ENCODE measurements at places on chromosomes 1 and 21.

GRCh38 chr1:153355445-153356071 lies 2.1 kb upstream of the S100A9 start:
- peak; percentile 21 for DNase-seq

GRCh38 chr1:204633665-204634064 lies 51.9 kb downstream of the LRRN2 start:
- no peak for DNase-seq

- no peak for DNase-seq
These were observed 3.5 kb downstream of the FCRL3 start for GRCh38 chr1:157696966-157697628.

DNA sequence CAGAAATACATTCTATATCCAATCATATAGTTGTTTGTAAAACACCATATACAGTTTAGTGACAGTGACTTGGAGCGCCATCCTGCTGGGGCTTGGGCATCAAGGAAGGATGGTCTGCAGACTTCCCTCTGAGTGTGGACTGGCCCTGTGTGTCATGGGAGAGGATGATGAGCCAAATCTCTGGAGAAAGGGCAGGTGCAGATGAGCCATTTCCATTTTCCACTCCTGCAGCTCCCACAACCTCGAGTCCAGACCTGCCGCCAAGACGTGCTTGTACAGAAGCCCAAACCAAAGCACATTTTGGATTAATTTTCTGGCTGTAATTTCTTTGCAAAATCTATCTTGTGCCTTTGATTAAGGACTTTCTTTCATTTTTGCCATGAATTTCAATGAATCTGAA lies 48.3 kb upstream of the SLC22A15 start:
- no peak for DNase-seq

GRCh38 chr1:198492872-198493271 lies 47.6 kb downstream of the ATP6V1G3 start:
- DNase-seq, result no peak

DNA sequence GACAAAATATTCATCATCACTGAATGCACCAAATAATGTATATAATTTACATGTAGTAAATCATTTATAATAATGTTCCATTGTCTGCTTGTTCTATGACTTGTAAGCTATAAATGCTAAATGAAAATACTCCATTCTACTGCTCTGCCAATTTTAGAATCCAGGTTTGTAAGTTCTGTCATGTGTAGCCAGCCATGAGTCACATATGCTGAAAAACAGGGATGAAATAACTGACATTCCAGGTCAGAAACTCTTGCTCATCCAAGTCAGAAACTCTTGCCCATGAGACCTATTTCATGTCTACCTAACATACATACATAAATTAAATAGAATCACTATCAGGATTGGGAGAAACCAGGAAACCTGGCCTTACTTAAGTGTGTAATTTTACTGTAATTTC lies 95.6 kb downstream of the ASH1L start:
- DNase-seq, result no peak

Data from stimulated activated CD8-positive, alpha-beta memory T cell treated with anti-CD3 and anti-CD28 coated beads, Interleukin-15, amount 100 ng/mL, for 48 hours (primary cell).